ENCODE measurements at places on chromosomes 1 and 21.

DNA sequence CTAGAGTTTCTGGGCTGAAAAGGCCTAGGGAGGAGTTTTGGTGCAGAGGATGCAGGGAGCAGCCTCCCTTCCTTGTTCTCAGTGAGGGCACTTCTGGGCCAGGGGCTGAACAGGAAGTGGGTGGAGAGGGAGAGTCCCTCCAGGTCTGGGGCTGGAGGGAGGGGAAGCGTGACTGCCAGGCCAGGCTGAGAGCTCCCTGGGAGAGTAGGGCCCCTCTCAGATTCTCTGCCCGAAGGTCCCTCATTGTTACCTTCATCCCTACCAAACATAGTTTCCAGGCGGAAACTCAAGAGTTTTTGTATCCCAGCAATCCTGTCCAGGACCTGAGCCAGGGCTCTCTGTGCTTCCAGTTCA is 36.8 kb downstream of the CITED4 start:
- no peak for DNase-seq

DNA sequence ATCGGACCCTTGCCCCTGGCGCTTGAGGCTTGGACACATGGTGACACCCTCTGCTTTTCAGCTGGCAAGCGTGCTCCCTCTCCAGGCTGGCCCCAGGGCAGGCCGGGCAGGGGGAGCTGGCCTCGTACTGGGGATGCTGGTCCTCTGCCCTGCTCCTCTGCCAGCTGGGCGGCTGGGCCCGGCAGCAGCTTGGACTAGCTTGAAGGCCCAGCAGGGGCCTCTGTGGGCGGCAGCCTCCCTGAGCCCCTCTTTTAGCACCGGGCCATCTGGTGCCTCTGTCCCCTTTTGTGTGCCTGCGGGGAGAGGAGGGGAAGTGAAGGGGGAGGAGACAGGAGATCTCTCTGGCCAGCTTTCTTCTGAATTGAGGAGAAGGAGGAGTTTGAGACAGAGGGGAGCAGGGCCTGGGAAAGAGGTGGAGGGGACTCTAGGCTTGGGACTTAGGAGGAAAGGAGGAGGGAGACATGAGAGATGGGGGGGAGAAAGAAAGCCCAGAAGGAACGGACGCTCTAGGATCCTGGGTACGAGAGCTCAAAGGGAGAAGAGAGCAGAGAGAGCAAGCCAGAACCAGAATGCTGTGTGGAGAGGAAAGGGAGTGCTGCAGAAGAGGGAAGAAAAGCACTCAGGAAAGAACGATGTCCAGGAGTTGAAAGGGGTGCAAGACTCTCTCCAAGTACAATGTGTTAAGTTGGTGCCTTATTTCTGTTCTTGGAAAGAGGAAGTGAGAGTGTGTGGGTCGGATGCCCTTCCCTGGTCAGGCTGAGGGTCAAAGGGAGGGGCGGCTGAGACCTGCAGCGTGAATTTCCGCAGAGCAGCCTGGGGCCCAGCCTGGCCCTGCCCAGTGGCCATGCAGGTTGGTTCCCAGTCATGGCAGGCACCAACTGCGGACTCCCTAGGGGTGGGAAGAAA is 40.3 kb downstream of the IER5 start:
- no peak for DNase-seq

GRCh38 chr1:185813401-185813979 is 79.3 kb downstream of the HMCN1 start:
- DNase-seq, result no peak

DNA sequence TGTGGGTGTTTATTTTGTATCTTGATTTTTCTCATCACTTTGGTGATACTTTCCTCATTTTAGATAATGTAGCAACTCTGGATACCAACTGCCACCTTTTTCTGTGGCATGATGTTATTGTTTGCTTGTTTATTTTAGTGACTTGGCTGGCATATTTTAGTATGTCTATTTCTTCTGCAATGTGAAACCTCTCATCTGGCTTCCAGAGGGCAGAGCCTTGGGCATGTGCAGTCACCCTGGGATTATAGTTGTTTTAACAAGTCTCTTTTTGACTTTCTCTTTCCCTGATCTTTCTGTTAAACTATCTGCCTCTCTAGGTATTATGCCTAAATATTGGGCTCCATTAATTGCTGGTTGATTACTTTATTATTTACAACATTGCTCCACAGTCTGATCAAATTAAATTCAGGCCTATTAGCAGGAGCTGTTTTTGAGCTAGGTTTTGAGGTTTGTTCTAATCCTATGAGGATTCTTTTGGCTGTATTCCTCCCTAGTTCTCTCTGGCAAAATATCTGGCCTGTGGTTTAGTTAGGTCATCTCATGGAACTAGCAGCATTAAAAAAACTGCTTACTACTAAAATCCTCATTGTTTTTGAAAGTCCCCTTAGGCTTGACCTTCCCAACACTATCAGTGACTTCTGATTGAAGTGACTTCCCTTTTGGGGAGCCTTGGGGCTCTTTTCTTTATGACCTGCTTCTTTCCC is 86.4 kb upstream of the FAM78B start:
- no peak for DNase-seq

GRCh38 chr1:223621312-223621734 is 44.2 kb downstream of the CAPN8 start:
- DNase-seq, result no peak

DNA sequence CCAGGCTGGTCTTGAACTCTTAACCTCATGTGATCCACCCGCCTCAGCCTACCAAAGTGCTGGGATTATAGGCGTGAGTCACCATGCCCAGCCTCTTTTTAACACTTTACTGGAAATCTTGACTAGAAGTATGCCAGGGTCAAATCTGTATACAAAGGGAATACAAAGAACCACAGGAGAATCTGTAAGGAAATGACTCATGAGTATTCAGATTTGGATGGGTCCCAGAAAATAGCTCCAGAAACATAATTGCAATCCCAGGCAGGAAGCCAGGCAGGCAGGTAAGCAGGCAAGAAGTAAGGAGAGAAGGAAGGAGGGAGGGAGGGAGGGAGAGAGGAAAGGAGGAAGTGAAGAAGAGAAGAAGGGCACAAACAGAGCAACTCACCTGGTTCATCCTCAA is 22.8 kb upstream of the TIAM1 start:
- no peak for DNase-seq

DNA sequence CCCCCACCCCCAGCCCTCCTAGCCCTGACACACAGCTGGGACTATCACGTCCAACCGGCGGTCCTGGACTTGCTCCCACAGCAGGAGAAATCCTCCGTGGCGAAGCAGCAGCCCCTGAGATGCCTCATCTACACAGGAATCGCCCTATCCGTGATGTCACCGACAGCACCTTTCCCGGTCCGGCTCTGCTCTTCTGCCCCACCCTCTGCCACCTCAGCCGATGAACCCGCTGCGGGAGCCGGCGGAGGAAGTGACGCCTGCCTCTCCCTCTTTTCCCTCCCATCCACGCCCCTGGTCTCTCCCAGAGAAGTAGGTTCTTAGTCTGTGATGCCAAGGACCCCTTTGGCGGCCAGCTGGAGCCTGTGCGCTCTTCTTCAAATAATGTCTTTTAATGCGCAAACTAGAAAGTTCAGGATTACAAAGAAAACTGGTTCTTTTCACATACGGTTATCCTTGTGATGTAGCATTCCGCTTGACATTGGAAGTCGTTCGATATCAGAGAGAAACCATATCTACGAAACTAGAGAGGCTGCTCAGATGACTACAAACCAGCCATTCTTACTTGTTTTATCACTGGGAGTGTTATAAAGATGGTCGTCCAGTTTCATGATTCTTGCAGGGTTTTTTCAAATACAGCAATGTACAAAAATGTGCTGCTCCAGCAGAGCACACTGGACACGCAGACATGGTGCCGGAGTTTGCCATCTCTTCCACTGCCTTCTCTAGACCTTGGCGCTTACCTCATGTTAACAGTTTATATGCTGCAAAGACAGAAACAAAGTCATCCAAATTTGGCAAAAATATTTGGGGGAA is 120.3 kb downstream of the PPIAL4G start:
- no peak for DNase-seq

- DNase-seq, result no peak
These were observed 8.4 kb upstream of the GSTM3 start for GRCh38 chr1:109749221-109749620.

- DNase-seq, result no peak
These were observed 70.0 kb upstream of the NFIA start for GRCh38 chr1:61012341-61012761.

- DNase-seq, result no peak
These were observed 130.9 kb downstream of the PBX1 start for GRCh38 chr1:164689672-164690511.

DNA sequence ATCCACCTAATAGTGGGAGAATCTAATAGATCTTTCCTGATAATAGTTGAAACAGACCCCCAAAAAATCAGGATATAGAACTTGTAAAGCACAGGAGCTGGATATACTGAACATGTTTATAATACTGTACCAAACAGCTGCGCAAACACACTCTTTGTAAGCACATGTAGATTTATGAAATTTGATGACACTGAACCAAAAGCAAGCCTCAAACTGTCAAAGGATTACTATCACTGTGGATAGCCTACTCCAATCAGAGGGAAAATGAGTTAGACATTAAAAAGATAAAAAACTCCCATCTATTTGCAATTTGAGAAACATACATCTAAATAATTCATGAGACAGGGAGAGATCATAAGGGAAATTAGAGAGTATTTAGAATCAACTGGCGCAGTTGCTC is 26.1 kb downstream of the RCAN3 start:
- no peak for DNase-seq

DNA sequence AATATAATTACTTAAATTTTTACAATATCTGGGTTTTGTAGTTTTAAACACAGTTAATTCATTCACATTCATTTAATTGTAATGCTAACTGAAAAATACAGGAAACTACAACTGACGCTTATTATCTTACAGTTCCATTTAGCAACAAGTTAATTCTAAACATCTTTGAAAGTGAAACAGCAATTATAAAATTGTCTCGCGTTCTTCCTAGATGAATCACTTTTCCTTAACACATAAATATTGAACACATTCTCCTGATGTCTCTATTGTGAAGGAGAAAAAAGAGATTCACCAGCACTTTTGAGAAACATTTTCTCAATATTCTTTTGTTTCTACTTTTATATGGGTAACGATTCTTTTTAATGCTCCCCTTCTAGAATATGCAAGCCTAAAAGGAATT is 6.4 kb downstream of the PTGFR start:
- no peak for DNase-seq

- no peak for DNase-seq
These were observed 25.9 kb downstream of the KCNA2 start for GRCh38 chr1:110580244-110580643.

GRCh38 chr1:4695241-4695640 is 40.8 kb downstream of the AJAP1 start:
- no peak for DNase-seq

GRCh38 chr1:51063121-51063520 is 38.9 kb upstream of the C1orf185 start:
- DNase-seq, result no peak

DNA sequence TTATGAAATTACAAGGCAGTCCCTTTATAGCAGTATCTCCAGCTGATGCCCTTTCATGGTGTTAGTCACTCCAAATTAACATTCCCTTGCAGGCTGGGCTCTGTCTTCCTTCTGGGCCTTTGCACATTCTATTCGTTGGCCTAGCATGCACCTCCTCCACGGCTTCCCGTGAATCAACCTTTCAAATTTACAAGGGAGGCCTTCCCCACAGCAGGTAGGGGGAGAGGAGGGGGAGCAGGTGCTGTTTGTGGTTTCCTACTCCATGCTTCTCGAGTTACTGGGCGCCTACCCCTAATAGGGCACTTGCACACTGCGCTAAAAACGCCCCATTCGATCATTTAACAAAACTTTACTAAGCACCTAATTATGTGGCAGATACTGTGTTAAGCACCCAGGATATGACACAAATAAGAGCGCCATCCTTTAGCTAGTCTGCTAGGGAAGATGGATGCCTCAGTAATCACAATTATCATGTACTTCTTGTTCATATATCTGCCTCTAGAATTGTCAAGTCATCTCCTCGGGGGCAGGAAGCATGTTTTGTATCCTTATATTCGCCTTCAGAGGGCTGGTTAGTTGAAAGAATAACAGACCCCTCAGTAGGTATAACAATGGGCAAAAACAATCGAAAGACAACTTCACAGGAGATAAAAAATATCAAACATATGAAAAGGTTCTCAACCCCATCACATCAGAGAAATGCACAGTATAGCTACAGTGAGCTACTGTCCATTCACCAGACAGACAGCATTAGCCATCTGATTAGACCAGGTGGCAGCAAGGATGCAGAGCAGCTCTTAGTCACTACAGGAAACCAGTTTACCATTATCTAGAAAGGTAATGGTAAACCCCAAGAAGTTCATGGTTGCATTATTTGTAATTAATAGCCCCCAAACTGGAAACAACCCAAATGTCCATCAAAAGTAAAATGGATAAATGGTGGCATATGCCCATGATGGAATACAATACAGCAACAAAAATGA is 1.7 kb upstream of the ADAR start:
- peak; percentile 29 for DNase-seq

DNA sequence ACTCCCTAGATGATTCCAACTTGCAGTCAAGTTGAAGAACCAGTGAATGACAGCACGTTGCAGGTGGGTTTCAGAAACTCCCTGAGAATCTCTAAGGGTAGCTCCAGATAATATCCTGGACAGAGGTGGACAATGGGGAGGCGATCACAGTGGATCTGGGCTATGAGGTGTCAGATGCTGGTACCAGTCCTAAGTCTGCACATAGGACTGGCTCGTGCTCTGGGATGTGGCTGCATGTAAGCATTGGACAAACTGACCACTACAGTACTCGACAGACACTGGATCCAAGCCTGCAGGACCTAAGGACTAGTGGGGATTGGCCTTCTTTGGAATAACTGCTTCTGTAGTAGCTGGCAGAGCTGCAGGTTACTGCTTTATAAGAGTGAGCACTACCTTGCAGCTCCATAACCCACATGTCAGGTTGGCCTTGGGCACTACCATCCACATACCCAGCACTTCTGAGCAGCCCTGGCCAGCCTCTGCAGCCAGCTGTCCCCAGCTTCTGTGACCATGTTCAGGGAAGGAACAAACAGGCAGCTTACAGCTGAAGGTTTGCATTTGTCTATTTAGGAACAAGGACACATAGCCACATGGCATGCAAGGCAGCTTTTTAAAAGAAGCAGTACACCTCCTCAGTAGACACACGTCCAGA is 33.2 kb upstream of the DNAH14 start:
- no peak for DNase-seq

GRCh38 chr1:1597275-1597930 is 2.5 kb downstream of the FNDC10 start:
- DNase-seq, result no peak

- no peak for DNase-seq
These were observed 184.4 kb downstream of the NFIA start for GRCh38 chr1:61266738-61267137.

GRCh38 chr21:38675182-38675824 is 130.4 kb upstream of the ETS2 start:
- DNase-seq, result no peak
